Esophagus squamous epithelium (tissue), 5 donors: ENCODE measurements at places on chromosomes 11 and 22.

- no peak for DNase-seq
Observed at GRCh38 chr22:30882974-30883533, 85.5 kb downstream of the MORC2 start.

- DNase-seq: no peak
Observed at GRCh38 chr11:83063073-83063754, 8.5 kb downstream of the RAB30 start.

GRCh38 chr11:30546334-30546733, 39.8 kb downstream of the MPPED2 start:
- no peak for DNase-seq

- DNase-seq: no peak
Observed at GRCh38 chr11:44623731-44624491, 58.4 kb downstream of the CD82 start.

GRCh38 chr11:134800826-134801225, 388.8 kb upstream of the B3GAT1 start:
- no peak for DNase-seq

GRCh38 chr11:70063555-70063954, 14.6 kb upstream of the ANO1 start:
- DNase-seq: no peak

GRCh38 chr11:47955061-47955755, 25.2 kb upstream of the PTPRJ start:
- DNase-seq: no peak

- DNase-seq: no peak
Observed at GRCh38 chr11:35911013-35911412, 32.8 kb upstream of the LDLRAD3 start.

GRCh38 chr11:45885274-45885920, at the start of gene MAPK8IP1:
TSS of gene MAPK8IP1 (plus strand) at chr11:45885651. CDS start at chr11:45885821, 170 bp downstream.
- no peak for DNase-seq

- DNase-seq: no peak
Observed at GRCh38 chr11:120195601-120196320, 15.1 kb upstream of the OAF start.

DNA sequence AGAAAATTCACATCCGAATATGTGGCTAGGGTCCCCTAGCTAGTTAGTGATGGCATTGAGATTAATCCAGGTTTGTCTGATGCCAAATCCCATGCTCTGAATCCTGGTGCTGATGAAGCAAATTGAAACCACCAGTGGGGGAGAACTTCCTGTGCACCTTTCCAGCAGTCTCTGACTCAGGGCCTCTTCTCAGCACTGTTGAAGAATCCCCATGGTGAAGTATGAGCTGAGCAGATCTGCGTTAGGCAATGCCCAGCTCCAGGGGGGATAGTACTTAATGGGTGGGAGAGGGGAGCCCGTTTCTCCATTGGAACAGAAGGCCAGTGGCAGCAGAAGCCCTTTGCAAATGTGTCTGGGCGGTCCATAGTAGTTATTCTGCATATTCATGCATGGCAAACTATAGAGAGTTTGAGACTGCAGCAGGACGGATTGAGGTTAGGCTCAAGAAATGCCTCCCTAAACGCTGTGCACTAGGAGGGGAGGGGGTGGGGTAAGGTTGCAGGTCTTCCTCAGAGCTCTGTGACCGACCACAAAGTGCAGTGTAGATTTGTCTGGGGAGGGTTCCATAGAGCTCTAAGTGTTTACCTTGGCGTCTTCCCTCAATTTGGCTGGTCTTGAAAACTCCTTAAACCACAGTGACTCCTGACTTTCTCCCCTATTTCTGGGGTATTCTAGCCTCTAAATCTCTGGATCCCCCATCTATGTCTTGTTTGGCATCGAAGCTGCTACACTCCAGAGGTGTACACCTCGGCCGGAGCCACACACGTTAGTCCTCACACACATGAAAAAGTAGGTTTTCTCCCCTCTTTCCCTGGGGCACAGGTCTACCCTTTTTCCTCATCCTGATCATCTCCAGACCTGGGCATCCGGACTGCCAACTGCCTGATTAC, 4.8 kb downstream of the POU2F3 start:
- DNase-seq: no peak

GRCh38 chr22:42170946-42171345, 40.3 kb upstream of the CYP2D6 start:
- no peak for DNase-seq

DNA sequence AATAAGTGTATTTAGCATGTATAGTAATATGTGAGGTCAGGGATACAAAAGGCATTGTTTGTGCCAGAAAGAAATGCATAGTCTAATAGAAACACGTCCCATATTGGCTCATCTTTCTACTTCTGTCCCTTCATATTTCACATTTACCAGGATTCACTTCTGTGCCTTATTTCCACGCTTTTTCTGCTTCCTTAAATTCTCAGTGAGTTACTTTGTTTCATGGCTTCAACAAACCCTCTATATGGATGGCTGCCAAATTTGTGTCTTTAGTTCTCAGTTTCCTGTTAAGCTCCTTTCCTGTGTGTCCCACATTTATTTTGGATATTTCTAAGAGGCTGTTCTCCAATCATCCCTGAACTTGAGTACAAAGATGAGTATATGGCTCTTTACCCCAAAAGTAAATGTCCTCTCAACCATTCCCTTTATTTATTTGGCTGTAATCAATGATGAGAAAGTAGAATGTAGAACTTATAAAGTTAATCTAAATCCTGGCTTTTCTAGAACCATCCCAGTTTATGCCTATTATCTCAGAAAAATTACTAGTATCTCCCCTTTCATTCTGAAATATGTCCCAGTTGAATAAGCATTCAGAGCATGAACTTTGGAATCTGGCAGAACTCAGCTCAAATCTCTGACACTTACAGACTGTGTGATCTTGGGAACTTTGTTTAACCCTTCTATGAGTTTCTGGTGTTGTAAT, 23.5 kb downstream of the OR8B12 start:
- DNase-seq: no peak

- no peak for DNase-seq
Observed at GRCh38 chr11:134376150-134376921, 35.7 kb downstream of the B3GAT1 start.

DNA sequence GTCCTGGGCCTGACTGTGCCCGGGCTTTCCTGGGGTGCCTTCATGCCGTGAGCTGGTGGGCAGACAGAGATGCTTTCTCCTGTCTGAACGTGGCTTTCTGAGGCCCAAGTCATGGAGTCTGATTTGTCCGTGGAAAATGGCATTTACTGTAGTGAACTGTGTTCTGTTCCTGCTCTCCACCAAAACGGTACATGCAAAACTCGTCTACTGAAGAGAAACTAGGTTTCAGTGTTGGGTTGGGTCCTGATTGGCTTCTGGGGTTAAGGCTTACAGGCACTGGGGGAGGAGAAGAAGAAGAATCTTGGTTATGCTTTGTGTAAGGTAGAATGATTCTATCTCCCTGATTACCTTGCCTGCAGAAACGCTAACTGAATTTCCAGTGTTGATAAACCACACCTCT, 541.7 kb downstream of the NTM start:
- DNase-seq: no peak

DNA sequence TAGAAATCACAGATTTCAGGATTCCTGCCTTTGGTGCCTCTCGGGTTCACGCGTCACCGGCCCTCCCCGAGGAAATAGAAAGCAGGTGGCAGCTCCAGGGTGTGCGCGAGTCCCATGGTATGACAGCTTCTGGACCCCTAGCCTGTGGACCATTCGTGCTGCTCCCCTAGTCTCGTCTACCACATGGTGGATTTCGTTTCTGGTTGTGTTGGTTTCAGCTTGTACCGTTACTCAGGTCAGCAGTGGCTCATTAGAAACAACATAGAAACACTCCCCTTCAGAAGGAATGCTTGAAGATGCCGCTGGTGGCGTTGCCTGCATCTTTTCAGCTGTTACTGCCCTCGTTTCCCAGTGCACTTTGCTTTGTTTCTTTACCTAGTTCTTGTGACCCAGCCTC, 700 bp downstream of the TTC17 start:
- DNase-seq: no peak
